ENCODE measurements at places on chromosomes 4 and X. TPM values are rescaled to one million over a fixed set of nuclear protein-coding genes. Genes with fewer than 3 reads are reported as not detected.

- no peaks in the 10 kb centered on the region for H3K36me3 ChIP-seq
- DNase-seq = no peak
- H3K4me3 ChIP-seq = no peak overlapping the region
- no peak overlapping the region for H3K27ac ChIP-seq
- no peaks in the 10 kb centered on the region for H3K27me3 ChIP-seq
Measured at GRCh38 chr4:158786955-158787354, 18.1 kb downstream of the FNIP2 start.

GRCh38 chrX:38880296-38880854 is 79.1 kb downstream of the MID1IP1 start:
- peaks cover 9% of the 10 kb centered on the region for H3K4me1 ChIP-seq
- H3K27ac ChIP-seq = no peak overlapping the region
- no peak for DNase-seq
- no peaks in the 10 kb centered on the region for H3K36me3 ChIP-seq

GRCh38 chr4:94036964-94037363 is 170.7 kb upstream of the SMARCAD1 start:
- H3K4me3 ChIP-seq = no peak overlapping the region
- no peaks in the 10 kb centered on the region for H3K36me3 ChIP-seq
- no peak for DNase-seq
- no peaks in the 10 kb centered on the region for H3K4me1 ChIP-seq

The TCEAL6 gene
- not detected for total RNA-seq

The FGF5 gene
- not detected for total RNA-seq

Measured in activated CD4-positive, alpha-beta memory T cell treated with anti-CD3 and anti-CD28 coated beads, Interleukin-2, amount 10 ng/mL, durations not matched to agents 7 days and 5 days (primary cell).